ENCODE measurements at places on chromosomes 3 and 15. TPM values are rescaled to one million over a fixed set of nuclear protein-coding genes. Genes with fewer than 3 reads are reported as not detected.

THRB gene
- 27.2 TPM for total RNA-seq

FBLN2 gene
- 64.6 TPM for total RNA-seq

LMLN gene
- 10.1 TPM for total RNA-seq

FBXO40 gene
- 147 TPM for total RNA-seq

TM6SF1 gene
- 2.8 TPM for total RNA-seq

SST gene
- not detected for total RNA-seq

LYSMD4 gene
- 12.7 TPM for total RNA-seq

TRH gene
- total RNA-seq = not detected

BOC gene
- 12.8 TPM for total RNA-seq

LEKR1 gene
- total RNA-seq = 0.32 TPM

NRROS gene
- 2.6 TPM for total RNA-seq

POLQ gene
- total RNA-seq = 0.97 TPM

CASR gene
- total RNA-seq = not detected

DNASE1L3 gene
- 0.67 TPM for total RNA-seq

FEZF2 gene
- total RNA-seq = not detected

Data from cardiac septum (tissue), 1 donor.